Cardiac fibroblast (primary cell): ENCODE measurements at places on chromosomes 6 and 20.
A peak's percentile ranks its signal among the peaks of the same experiment; 100 is the strongest.

DNA sequence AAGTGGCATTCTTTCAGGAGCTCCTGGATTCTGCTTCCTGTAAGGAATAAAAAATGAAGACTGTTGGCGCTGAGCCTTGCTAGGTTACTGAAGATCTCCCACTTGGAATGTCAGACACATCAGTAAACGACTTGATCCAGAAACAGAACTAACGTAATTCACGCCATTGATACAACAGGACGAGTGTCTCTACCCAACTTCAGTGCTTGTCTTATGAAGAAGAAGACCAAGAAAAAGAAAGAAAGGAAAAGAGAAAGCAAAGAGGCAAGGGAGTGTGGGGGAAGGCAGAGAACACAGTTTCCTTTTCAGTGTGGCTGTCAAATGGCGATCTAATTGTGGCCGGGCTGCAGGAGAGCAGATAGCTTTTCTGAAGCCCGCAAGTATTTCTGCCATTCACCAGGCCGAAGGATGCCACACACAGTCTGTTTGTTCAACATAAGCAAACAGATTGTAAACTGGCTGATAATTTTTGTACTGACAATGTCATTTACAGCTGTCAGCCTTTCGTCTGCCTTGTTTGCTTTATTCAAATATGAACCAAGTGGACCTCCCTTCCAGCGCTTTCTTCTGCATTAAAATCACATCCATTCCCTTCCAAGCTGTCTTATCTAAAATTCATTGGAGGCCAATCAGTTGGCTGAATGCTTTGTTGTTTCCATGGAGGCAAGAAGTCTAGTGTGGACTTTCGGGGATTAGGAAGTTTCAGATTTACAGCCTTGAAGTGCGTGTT, 180.6 kb downstream of the FOXA2 start:
- DNase-seq, result no peak

DNA sequence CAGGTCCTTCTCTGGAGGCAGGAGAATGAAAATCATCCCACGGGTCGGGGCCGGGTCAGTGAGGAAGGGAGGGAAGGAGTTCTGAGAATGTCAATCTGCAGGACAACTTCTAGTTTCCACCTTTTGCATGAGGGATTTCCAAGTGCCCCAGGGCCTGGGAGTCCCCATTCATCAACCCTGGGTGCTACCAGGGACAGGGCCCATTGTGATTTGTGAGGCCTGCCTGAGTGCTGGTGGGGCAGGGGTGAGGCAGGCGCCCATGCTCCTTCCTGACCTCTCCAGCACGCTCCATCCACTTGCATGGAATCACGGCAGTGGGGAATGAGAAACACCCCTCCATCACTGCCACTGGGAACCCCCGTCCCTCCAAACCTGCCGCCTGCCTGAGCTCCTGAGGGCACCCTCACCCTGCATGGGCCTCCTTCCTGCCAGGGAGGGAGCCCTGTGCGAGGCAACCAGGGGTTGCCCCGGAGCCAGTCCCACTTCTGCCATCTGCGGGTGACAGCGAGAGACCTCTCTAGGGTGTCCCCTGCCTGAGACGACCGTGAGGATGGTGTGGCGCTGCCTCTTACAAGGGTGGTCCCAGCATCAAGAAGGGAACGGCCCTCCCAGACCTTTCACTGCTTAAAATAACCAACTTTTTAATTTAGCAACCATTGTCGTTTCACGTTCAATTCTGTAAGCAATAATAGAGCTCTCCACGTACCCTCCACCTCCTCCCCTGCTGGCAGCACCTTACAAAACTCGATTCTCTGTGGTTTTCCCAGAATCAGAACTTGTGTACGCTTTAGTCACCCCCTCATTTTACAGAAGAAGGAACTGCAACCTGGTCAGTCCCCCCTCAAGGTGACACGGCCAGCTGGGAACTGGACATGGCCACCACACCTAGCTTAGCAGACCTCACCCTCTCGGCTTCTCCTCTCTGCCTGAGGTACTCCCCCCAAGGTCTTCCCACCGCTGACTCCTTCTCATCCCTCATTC, 28.6 kb downstream of the PMEPA1 start:
- no peak for DNase-seq

DNA sequence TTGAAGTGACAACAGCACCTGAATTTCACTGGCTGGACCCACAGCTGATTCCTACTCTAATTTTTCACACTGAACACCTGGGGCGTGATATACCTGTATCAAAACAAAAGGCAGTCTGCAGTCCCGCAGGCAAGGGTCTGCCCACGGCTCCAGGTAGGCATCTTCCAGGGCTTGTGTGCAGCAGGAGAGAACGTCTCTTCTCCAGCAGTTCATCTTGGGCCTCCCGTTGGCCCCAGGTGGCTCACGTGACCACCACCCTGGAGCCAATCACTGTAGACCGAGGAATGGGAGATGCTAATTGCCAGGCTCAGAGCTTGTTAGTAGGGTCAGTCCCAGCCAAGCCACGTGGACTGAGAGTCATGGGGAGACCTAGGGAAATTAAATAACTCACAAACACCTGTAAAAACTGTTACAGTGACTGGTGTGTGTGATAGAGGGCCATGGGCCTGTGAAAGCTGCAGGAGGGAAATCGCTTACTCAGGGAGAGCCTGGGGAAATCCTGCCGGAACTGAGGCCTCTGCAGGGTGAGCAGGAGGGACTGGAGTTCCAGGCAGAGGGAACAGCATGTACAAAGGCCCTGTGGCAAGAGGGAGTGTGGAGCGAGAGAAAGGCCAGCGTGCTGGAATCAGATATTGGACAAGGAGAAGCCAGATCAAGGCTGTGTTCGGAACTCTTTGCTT, 83.4 kb downstream of the EYA2 start:
- no peak for DNase-seq

GRCh38 chr6:163667372-163668060, 253.0 kb downstream of the QKI start:
- peak; percentile 37 for DNase-seq

DNA sequence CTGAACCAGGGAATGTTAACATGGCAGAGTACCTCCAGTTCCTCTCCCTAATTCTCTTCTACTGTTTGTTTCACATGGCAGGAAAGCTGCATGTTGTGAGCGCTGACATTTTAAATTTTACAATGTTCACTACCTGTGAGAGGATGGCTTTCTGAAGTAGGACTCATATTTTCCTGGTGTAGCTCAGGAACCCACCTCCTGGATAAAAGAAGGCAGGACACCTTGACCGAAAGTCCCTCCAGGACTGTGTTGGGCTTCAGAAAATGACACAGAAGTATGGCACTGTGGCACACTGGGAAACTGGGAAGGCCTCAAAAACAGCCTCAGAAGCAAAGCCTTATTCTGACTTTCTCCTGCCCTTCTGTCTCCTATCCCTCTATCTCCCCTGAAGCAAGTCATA, 33.3 kb downstream of the PTPRK start:
- no peak for DNase-seq
